Omental fat pad (tissue), 4 donors: ENCODE measurements at places on chromosomes 13 and 19.

DNA sequence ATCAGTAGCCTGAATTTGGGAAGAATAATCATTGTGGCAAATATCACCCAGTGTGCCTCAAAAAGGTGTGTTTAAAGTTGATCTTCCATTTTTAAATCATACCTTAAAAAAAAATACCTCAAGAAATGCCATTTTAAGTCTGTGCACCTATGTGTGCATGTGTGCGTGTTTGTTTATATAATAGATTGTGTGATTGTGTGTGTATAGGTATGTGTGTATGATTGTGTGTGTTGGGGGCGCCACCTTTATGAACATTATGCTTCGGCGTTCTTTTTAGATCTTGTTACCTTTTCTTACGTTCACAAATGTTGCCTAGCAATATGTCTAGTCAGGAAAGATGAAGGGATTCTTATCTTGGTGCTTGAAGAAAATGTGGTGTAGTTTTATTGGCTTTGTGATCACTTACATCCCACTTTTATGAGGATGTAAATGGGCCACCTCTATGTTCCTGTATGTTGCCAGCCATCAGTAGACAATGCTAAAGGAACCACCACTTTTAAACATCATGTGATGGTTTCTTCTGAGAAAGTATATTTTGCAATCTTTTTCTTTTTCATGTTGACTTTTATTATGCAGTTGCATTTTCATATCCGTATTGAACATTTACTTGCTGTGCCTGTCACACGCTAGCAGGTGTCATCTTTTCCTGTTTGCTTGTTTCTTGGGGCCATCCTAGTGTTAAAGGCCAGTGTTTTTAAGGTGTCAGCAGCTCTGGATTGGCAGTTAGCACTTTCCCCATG is 2.2 kb upstream of the IRS2 start:
- no peak for DNase-seq

DNA sequence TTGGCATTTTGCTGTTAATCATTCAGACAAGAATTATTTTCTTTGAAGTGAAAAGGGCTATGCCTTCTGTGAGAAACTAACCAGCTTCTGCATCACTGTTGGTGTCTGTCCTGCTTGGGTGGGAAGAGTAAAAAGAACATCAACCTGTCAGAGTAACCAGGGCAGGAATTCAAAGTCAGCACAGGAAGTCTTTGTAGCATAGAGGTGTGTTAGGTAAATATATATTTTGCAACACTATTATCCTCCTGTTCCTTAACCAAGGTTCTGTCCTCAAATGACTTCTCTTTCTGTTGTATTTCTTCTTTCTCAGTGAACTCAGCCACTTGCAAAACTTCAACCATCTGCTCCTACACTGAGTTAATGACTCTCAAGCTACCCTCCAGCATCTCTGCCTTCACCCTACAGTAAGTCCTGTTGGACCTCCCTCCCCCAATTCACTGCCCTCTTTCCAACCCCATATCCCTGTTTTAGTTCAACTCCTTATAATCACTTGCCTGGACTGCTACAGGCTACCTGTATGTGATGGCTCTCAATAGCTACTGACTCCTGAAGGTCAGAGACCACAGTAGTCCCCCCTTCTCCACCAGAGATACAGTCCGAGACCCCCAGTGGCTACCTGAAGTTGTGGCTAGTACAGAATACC is 49.9 kb downstream of the SMAD9 start:
- no peak for DNase-seq

GRCh38 chr13:94711561-94712286 is 621 bp downstream of the SOX21 start:
- DNase-seq: no peak

- no peak for DNase-seq
Measured at GRCh38 chr13:70720386-70720785, 612.1 kb upstream of the KLHL1 start.

- no peak for DNase-seq
Measured at GRCh38 chr13:74103970-74104555, 30.1 kb downstream of the KLF12 start.

DNA sequence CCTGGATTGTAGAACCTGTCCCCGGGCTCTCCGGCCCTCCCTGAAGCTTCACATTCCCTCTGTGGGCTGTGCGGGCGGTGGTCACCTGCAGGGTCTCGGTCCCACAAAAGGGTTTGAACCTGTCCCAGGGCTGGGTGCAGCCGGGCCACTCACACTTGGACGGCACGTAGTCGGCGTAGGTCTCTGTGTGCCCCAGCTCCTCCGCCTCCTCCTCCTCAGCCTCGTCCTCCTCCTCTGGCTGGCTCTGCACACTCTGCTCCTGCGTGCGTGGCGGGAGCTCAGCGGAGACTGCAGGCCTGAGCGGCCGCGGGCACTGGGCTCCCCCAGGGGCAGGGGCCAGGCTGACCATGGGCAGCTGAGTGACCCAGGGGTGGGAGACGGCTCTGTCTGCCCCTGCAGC is 19.6 kb downstream of the GPX4 start:
- no peak for DNase-seq

GRCh38 chr13:42894765-42895243 is 97.2 kb downstream of the EPSTI1 start:
- DNase-seq: no peak

DNA sequence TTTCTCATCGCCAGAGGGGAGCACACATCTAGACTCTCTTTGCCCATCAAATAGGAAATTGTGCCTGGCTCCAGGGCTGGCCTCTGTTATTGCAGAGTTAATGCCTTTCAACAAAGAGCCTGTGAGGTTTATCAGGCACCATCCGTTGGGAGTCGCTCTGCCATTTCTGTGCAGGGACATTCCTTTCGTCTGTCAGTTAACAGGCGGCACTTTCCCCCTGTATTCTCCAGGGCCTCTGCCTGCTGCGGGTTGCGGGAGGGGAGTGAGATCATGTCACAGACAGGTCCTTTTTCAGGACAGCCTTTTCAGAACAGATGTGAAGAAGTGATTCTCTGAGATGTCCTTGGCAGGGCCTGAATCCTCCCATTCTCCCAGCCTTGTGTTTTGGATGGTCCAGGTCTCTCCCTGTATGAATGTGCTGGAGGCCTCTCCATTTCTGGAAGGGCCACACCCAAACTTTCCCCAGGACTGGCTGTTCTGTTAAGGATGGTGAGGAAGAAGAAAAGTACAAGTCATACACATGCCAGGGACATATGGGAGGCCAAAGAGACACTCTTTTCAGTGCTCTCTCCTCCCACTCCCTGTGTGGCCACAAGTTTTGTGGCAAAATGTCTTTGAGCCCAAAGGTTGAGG is 14.9 kb downstream of the SERP2 start:
- DNase-seq: no peak

DNA sequence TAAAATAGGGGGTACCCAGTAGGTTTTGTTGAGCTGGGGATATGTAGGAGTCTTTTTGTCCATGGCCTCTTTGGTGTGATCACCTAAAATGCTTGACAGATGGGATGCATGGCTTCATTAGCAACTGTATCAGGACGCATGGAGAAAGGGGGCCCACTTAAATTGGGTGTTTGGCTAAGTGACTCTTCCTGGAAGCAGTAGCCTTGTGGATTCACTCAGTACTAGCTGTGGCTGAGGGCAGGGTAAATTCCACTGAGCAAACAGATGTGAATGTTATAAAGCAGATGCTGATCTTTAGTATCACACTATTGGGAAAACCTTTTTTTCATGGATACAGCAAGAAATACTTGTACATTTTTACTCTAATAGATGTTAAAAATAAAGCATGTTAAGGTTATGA is 140.0 kb downstream of the FGF14 start:
- DNase-seq: no peak
